ENCODE measurements at places on chromosomes 4 and X. TPM values are rescaled to one million over a fixed set of nuclear protein-coding genes. Genes with fewer than 3 reads are reported as not detected.

Gene BEND4
- total RNA-seq = not detected

Gene CYLC1
- not detected for total RNA-seq

Gene PIR
- 12.0 TPM for total RNA-seq

Gene IRF2
- total RNA-seq = 9.2 TPM

Gene CYSLTR1
- not detected for total RNA-seq

Gene ARHGAP10
- total RNA-seq = 36.6 TPM

Gene ATP2B3
- not detected for total RNA-seq

GRCh38 chr4:163697121-163697520 is 202.6 kb downstream of the TMA16 start:
- no peak for DNase-seq
- H3K27ac ChIP-seq = no peak overlapping the region
- H3K27me3 ChIP-seq = no peaks in the 10 kb centered on the region
- H3K36me3 ChIP-seq = no peaks in the 10 kb centered on the region
- 0 out of 2 replicates have a peak, but pooled peaks cover 3% of the 10 kb centered on the region for H3K4me1 ChIP-seq
- no peak overlapping the region for H3K4me3 ChIP-seq

GRCh38 chr4:140980426-140981200 is 152.7 kb downstream of the RNF150 start:
- no peak overlapping the region for H3K4me3 ChIP-seq
- no peak for DNase-seq
- H3K36me3 ChIP-seq = no peaks in the 10 kb centered on the region
- no peak overlapping the region for H3K27ac ChIP-seq

DNA sequence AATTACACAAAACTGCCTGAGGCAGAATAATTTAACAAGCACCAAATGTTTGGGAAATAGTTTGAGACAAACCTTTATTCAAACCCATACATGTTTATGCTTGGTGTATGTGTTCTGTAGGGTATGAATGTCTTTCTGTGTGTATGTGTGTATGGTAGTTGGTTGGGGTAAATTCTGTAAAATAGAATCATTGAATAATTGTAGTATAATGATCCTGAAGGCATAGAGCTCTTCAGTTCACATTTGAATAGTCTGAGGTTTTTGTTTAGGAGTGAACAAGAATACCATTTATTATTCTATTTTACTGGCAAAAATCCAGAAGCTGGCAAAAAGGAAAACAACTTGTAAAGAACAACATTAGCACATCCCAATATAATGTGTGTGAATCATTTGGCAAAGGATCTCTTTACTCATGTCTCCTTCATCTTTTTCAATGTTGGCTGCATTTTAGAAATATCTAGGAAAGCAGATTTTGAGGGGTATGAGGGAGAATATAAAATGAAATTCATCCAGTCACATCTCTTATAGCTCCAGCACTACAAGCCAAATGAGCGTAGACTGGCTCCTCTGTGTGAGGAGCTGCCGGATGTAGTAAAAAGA is 360.0 kb downstream of the CHIC1 start:
- H3K36me3 ChIP-seq = no peaks in the 10 kb centered on the region
- H3K4me3 ChIP-seq = no peak overlapping the region
- DNase-seq = no peak
- no peak overlapping the region for H3K27ac ChIP-seq
- no peaks in the 10 kb centered on the region for H3K27me3 ChIP-seq
- H3K4me1 ChIP-seq = peaks cover 11% of the 10 kb centered on the region

GRCh38 chr4:140111256-140111655 is 42.7 kb downstream of the MAML3 start:
- no peaks in the 10 kb centered on the region for H3K36me3 ChIP-seq
- no peaks in the 10 kb centered on the region for H3K27me3 ChIP-seq
- DNase-seq = no peak
- H3K4me1 ChIP-seq = peaks cover 33% of the 10 kb centered on the region

DNA sequence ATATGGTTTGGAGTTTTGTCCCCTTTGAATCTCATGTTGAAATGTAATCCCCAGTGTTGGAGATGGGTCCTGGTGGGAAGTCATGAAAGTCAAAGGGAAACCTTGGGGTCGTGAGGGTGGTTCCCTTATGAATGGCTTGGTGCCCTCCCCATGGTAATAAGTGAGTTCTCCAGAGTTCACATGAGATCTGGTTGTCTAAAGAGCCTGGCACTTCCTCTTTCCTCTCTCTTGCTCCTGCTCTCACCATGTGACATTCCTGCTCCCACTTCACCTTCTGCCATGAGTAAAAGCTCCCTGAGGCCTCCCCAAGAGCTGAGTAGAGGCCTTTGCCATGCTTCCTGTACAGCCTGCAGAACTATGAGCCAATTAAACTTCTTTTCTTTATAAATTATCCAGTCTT is 5.5 kb upstream of the IL15 start:
- no peak overlapping the region for H3K4me3 ChIP-seq
- no peak overlapping the region for H3K27ac ChIP-seq
- H3K27me3 ChIP-seq = peaks cover 2% of the 10 kb centered on the region

DNA sequence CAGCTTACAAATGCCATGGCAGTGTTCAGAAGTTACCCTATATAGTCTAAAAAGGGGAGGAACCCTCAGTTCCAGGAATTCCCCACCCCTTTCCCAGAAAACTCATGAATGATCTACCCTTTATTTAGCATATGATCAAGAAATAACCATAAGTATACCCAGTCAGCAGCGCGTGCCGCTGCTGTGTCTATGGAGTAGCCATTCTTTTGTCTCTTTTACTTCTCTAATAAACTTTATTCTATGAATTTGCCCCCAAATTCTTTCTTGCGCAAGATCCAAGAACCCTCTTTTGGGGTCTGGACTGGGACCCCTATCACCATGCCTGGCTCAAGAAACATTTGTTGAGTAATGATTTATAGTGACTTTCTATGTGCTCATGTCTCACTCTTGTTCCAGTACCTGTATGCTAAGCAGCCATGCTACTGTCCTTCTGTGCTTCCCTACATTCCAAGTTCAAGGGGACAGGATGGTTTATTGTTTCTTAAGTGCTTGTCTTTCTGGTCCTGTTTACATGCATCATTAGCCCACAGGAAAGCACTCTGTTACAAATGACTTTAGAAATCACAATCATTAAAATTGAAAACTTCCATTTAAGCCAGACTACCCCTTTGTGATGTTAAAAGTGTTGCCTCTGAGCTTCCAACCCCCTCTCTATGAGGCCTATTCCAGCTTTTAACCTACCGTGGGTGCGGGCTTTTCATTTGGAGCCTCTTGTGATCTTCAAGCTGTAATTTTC is 63.4 kb upstream of the S100G start:
- no peaks in the 10 kb centered on the region for H3K36me3 ChIP-seq
- peaks cover 9% of the 10 kb centered on the region for H3K4me1 ChIP-seq
- no peak overlapping the region for H3K4me3 ChIP-seq
- DNase-seq = no peak

- H3K27me3 ChIP-seq = no peaks in the 10 kb centered on the region
- no peaks in the 10 kb centered on the region for H3K36me3 ChIP-seq
- H3K4me3 ChIP-seq = no peak overlapping the region
- no peaks in the 10 kb centered on the region for H3K4me1 ChIP-seq
Observed at GRCh38 chr4:154416190-154416547, 75.4 kb downstream of the DCHS2 start.

DNA sequence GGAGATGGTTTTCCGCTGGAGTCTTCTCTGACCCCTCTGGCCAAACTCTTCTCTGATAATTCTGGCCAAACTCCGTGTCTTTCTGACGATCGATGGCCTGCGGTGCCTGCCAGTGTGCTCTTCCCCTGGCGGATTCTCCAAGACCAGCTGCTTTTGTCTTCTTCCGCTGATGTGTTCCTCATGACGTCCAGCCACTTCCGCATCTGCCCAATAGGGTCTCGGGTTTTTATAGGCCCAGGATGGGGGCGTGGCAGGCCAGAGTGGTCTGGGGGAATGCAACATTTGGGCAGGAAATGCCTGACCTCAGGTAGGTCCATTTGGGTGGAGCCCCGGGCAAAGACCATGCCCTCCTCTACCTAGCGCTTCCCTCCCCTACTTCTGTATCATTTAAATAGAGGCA is 1542.1 kb downstream of the STIM2 start:
- H3K36me3 ChIP-seq = no peaks in the 10 kb centered on the region
- H3K27ac ChIP-seq = no peak overlapping the region
- no peak for DNase-seq
- H3K4me3 ChIP-seq = no peak overlapping the region
- no peaks in the 10 kb centered on the region for H3K27me3 ChIP-seq
- H3K4me1 ChIP-seq = no peaks in the 10 kb centered on the region

GRCh38 chrX:103415068-103415467 is 38.7 kb downstream of the BEX3 start:
- H3K4me1 ChIP-seq = no peaks in the 10 kb centered on the region
- H3K36me3 ChIP-seq = no peaks in the 10 kb centered on the region
- no peak overlapping the region for H3K27ac ChIP-seq
- no peak overlapping the region for H3K4me3 ChIP-seq

GRCh38 chrX:132216806-132217202 is 2.4 kb downstream of the RAP2C start:
- DNase-seq = no peak
- no peaks in the 10 kb centered on the region for H3K27me3 ChIP-seq
- H3K27ac ChIP-seq = peak overlapping the region; percentile 78
- peak overlapping the region; percentile 80 for H3K4me3 ChIP-seq
- no peaks in the 10 kb centered on the region for H3K4me1 ChIP-seq

GRCh38 chr4:657338-657833 is 16.7 kb downstream of the ATP5ME start:
- no peaks in the 10 kb centered on the region for H3K27me3 ChIP-seq
- no peak for DNase-seq
- no peak overlapping the region for H3K27ac ChIP-seq
- no peak overlapping the region for H3K4me3 ChIP-seq
- no peaks in the 10 kb centered on the region for H3K4me1 ChIP-seq

DNA sequence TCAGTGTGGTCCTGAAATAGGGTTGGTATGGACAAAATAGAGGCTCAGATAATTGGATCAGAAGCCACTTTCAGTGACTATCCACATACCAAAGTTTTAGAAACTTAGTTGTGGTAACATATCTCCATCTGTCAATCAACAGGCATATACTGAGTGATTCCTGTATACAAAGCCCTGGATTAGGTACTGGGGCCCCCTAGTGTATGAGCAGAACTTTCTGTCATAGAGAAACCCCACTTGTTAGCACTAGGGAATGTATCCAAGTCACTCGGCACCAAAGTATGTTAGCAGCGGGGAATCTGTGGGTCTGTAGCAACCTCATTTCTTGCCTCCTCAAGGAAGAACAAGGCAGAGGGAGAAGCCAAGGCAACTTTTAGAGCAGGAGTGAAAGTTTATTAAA is 50.7 kb downstream of the MAP7D3 start:
- DNase-seq = peak; percentile 15
- H3K4me3 ChIP-seq = no peak overlapping the region
- H3K4me1 ChIP-seq = peaks cover 10% of the 10 kb centered on the region
- no peaks in the 10 kb centered on the region for H3K27me3 ChIP-seq
- H3K36me3 ChIP-seq = no peaks in the 10 kb centered on the region

DNA sequence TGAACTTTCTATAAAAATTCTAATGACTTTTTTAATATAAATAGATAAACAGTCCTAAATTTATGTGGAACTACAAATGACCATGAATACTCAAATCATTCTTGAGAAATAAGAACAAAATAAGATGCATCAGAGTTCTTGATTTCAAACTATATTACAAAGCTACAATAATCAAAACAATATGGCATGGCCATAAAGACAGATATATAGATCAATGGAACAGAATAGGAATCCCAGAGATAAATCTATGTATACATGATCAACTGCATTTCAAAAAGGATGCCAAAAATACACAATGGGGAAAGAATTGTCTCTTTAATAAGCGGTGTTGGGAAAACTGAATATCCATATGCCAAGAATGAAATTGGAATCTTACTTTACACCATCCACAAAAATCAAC is 98.4 kb upstream of the IL15 start:
- no peak overlapping the region for H3K27ac ChIP-seq
- no peak for DNase-seq
- no peaks in the 10 kb centered on the region for H3K4me1 ChIP-seq
- no peaks in the 10 kb centered on the region for H3K27me3 ChIP-seq

Data from Caco-2 (cell line).